ENCODE measurements at places on chromosomes 4 and X. TPM values are rescaled to one million over a fixed set of nuclear protein-coding genes. Genes with fewer than 3 reads are reported as not detected.

The EMD gene
- total RNA-seq: 66.8 TPM

The PABPC1L2B gene
- total RNA-seq: not detected

The BST1 gene
- total RNA-seq: 5.4 TPM

The NALF2 gene
- 0.14 TPM for total RNA-seq

The CRMP1 gene
- total RNA-seq: 3.5 TPM

The KIT gene
- 48.9 TPM for total RNA-seq

The UGT2B11 gene
- not detected for total RNA-seq

The CT45A2 gene
- total RNA-seq: not detected

The GUCY1B1 gene
- total RNA-seq: 99.2 TPM

The FDCSP gene
- total RNA-seq: not detected

The MXRA5 gene
- total RNA-seq: 5.9 TPM

The UGT2B17 gene
- total RNA-seq: not detected

The NPY1R gene
- total RNA-seq: 0.49 TPM

The PALLD gene
- total RNA-seq: 1,233 TPM

The GAB1 gene
- total RNA-seq: 59.2 TPM

The TIGD4 gene
- 0.36 TPM for total RNA-seq

The TLR10 gene
- total RNA-seq: 0.16 TPM

The GPR119 gene
- total RNA-seq: not detected

The ANXA10 gene
- total RNA-seq: not detected

The GRID2 gene
- 0.16 TPM for total RNA-seq

The CENPI gene
- 1.9 TPM for total RNA-seq

The FAM53A gene
- 4.1 TPM for total RNA-seq

The TIGD2 gene
- 1.4 TPM for total RNA-seq

The EXOC1L gene
- not detected for total RNA-seq

The TAF7L gene
- not detected for total RNA-seq

The SCRG1 gene
- total RNA-seq: 4.8 TPM

The RAB40AL gene
- 2.0 TPM for total RNA-seq

The ASB12 gene
- 0.36 TPM for total RNA-seq

The INTU gene
- total RNA-seq: 7.6 TPM

The PABPC1L2A gene
- total RNA-seq: not detected

The TMEM154 gene
- 0.54 TPM for total RNA-seq

The TEX13B gene
- total RNA-seq: not detected

The PABPC5 gene
- 4.6 TPM for total RNA-seq

The ZNF157 gene
- 0.49 TPM for total RNA-seq

The CT45A5 gene
- total RNA-seq: not detected

The MYOZ2 gene
- 1.4 TPM for total RNA-seq

The ZCCHC12 gene
- total RNA-seq: 1.2 TPM

The UGT2B15 gene
- total RNA-seq: not detected
